CD4-positive, alpha-beta T cell treated with Interleukin-17A for 4 hours (primary cell): ENCODE measurements at places on chromosomes 4 and X.

DNA sequence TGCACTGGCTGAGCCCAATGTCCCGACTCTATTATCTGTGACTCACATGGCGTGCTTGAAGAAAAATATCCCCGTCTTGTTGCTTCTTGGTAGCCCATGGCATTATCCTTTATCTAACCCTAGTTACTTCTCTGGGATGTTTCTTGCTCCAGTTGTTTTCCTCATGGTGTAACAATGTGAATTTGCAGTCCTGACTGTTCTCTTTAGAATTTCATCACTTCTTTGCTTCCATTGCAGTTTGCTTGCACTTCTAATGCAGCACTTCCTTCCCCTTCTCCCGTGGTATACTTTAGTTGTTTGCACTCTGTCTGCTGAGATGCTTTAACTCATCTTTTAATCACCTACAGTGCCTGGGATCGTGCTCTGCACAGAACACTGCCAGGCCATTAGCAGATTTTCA lies 126.9 kb downstream of the MAML3 start:
- DNase-seq, result no peak

DNA sequence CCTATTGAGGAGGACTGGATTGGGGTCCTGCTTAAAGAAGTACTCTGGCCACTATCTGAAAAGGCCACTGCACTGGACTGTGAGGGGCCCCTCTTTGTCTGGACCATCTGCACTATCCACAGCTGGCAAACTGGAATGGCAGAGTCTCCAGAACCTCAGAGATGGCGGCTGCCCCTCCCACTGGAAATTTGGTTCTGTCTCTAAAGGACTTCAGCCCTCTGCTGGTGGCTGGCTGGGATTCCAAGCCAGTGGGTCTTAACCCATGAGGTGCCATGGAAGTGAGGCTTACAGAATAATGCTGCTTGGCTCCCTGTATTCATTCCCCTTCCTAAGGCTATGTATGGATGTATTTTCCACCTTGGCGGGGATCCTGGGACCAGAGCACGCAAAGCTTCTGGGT lies 41.6 kb upstream of the CYLC1 start:
- no peak for DNase-seq

DNA sequence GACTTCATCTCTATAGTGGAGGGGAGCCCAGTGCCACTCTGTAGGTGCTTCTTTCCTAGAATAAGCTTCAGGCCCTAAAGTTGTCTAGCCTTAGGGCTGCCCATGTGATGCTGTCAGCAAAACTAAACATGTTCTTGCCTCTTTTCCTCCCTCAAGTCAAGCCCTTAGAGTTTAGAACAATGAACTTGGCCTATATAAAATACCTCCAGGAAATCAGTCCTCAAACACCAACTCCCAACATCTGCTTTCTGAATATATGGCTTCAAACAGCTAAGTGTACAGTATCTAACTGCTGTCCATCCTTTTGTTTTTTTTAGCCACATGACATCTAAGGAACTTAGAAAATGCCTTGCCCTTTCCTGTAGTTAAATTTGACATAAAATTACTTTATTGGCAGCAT lies 91.0 kb downstream of the MAMLD1 start:
- DNase-seq, result no peak

DNA sequence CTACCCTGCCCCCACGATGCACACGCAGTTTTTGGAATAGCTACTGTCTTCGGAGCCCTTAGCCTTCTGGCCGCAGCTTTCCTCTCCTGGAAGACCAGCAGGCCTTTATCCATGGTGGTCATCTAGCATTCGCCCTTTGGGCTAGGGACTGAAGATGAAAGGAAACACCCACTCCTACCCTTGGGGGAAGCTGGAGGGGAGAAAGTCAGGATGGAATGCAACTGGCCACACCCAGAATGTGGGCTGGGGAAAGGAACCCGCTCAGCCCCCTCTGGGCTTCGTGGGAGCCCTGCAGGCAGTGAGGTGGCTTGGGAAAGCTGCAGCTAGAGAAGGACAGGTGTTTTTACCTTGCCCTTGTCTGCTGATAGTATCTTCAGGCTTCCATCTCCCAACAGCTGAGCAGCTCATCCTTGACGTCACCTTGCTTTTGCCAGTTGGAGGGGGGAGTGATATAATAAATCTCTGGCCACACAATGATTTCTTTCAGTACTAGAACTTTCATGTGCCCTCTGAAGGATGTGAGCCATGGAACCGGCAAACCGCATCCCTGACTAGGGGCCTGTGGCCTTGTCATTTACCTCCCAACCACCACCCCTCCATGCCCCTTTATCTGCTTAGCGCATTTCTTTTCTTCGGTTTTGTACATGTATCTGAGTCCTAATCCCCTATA lies 59.0 kb downstream of the ELF4 start:
- DNase-seq, result no peak

DNA sequence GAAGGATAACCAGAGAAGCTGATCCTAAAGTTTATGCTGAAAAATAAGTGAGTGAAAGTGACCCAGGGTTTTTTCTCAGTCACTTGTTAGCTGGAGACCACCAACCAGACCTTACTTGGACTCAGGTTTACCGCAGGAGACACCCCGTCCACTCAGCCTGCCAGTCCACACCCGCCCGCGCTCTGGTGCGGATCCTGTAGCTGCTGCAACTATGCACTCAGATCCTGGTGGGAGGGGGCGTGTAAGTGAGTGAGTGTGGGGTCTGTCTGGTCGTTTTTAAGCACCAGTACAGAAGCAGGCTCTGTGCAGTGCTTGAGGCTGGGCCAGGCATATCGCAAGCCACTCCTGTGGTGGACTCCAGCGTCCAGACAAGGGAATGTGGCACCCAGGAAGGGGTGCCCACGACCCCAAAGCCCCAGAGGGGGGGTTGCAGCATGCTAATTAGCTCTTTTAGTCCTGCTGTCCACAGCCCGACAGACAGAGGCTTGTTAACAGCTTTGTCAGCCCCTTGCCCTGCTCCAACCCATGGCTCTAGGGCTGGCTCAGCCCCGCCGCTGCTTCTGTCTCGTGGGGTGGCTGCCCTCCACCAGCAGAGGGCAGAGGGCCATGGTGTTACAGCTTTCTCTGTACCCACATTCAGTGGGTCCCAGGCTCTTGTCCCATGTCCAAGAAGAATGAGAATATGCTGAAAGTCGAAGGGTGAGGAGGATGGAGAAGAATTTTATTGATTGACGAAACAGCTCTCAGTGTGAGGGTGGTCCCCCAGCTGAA lies 40.4 kb upstream of the PPP1R2C start:
- DNase-seq, result no peak

DNA sequence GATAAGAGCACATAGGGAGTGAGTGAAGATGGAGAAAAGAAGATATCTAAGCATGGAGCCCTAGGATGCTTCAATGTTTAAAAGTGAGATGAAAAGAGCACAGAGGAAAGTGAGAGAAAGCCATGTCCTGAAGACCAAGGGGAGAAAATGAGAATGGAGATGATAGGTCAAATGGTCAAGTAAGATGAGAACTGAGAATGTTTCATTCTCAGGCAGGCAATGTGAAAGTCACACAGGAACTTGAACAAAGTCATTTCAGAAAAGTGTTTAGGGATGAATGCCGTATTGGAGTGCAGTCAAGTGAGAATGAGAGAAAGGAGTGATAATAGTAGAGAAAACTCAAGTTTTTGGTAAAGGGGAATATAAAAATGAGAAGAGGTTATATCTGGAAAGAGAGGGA lies 148.7 kb upstream of the PTCHD1 start:
- DNase-seq, result no peak

GRCh38 chr4:5712517-5712916 lies 1.5 kb downstream of the EVC start:
- DNase-seq, result no peak

DNA sequence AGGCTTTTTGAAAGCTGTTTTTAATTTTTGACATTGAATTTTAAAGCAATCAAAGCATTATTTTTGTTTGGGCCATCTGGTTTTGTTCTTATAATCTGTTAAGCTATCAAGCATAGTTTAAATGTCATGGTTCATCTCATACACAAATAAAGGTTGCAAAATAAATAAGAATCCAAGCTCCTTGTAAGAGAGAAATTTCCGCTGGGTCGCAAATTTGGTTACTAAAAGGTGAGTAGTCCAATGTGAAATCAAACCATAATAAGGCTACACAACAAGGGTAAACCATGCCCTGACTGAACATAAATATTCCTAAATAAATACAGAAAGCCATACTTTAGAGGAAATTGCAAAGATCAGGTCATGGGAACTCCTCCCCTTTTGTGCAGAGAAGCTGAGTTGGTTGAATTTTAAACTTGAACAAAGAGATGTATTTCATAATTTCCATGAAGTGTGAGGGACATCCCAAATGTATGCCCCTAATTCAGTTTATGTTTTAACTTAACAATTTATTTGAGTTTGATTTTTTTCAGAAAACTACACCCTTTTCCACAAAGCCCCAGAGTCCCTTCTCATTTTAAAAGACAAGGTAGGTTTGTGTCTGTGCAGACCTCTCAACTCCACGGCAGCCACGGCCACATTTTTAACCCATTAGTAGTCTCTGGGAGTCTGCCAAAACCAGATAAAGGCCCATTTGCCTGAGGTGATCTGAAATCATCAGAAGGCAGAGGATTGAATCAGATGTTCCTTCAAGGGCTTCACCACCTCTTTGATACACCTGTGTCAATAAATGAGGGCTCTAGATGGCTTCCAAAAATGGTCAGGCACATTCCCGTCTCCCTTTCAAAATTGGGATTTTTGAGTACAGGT lies 85.2 kb downstream of the PLAC1 start:
- DNase-seq, result no peak

DNA sequence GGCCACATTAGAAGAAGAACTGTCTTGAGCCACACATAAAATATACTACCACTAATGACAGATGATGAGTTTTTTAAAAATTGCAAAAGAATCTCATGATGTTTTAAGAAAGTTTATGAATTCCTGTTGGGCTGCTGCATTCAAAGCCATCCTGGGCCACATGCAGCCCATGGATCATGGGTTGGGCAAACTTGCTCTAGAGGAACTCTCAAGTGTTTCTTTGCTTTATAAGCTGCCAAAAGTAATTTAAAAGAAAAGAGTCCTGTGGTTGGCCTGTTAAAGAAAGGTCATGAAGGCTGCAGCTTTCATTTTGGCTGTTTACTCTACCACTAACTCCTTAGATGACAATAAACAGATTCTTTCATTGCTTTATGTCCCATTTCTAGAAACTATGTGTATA lies 218.2 kb downstream of the SCFD2 start:
- no peak for DNase-seq

DNA sequence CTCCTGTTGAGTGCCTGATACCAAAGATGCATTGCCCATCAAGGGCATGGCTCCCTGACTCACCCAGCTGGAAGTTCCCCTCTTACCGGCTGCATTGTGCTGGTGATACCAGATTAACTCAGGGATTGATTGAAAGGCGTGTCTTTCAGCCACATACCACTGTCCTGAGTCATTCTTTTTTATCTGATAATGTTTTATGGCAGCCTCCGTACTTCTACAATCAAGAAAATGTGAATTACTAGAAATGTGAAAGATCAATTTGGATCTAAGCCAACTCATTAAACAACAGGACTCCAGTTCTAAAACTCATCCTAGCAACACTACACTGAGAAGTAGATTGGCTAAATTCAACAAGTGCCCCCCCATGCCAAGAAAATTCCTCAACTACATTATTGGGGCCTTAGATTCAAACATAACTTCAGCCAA lies 40.0 kb downstream of the TXK start:
- no peak for DNase-seq

GRCh38 chrX:30220661-30221060 lies 5.3 kb downstream of the MAGEB2 start:
- no peak for DNase-seq

GRCh38 chr4:139312552-139313332 lies 10.5 kb upstream of the NDUFC1 start:
- DNase-seq, result no peak

DNA sequence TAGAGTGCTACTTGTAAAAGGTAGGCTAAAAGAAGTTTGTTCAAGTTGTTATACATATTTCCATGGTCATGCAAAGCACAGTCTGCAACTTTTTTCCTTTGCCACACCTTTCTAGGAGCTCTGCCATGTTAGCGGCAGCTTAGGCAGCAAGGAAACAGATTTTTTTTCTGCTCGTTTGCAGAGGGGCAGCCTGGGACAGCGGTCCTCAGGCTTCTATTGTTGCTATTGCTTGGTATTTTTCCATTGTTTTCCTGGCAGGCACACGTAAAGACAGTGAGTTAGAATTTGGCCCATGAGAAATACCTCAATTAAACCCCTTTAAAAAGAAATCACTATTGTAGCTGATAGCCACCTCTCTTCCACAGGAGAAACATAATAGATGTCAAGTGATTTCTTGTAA lies 391.4 kb downstream of the SH2D1A start:
- no peak for DNase-seq

GRCh38 chr4:8315435-8316250 lies 46.1 kb downstream of the HTRA3 start:
- DNase-seq, result no peak

DNA sequence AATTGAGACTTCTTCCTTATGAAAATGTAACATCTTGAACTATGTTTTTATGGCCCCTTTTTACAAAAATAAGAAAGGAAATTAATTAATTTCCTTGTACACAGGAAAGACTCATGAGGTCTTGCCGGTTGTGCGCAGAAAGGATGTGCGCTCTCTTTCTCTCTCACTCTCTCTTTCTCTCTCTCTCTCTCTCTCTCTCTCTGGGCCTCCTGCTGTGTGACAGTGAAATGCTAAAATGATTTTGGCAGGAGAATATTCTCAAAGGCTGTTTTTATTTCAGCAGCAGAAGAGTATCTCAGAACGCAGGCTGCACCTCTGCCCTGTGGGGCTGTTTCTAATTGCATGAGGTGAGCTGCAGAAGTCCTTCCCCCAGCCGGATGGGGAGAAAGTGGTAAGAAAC lies 349.0 kb downstream of the MID1IP1 start:
- no peak for DNase-seq

DNA sequence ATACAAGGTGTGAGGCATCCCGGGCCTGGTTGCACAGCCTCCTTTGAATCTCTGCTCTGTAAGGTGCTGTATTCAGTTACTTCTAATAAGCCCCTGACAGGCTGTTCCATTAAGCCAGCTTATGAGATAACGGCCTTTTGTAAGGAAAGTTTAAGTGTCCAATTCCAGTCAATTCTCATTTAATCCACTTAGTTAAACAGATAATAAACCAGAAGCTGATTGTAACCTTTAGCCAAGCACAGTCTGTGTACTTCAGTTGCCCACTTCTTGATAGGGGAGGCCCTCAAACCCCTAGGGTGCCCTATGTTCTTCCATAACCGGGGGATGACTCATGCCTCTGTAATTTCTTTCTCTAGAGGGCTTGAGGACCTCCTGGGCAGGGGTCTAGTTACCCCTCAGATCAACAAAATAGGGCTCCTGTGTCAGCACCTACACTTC lies 63.4 kb downstream of the RASL11B start:
- DNase-seq, result no peak

DNA sequence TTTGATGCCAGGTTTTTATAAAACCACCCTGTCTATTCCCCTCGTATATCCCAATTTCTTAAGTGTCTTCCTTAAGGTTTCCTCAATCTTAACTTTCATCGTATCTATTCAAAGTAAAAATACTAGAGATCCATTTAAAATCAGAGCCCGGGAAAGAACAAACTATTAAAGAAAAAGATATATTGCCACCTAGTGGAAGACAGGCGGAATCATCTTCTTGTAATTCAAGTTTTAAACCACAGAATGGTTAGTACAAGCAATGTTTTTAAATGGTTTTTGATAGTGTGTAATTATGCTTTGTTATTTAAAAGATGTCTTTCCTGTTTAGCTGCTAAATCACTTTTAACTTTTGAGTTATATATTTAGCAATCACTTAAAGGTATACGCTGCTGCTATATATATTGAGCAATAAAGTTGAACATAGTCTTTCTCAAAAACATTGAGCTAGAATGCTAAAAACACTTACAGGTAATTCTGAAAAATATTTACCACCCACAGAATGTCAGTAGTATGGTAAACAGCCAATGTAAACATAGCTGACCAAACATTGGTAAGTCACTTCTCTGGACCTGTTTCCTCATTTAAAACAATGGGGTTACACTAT lies 18.2 kb downstream of the PRDM8 start:
- no peak for DNase-seq
